ENCODE measurements at places on chromosomes 2 and 18.
A peak's percentile ranks its signal among the peaks of the same experiment; 100 is the strongest.

GRCh38 chr2:68811364-68811763 is 59.8 kb downstream of the BMP10 start:
- DNase-seq, result no peak

- DNase-seq, result no peak
These were observed 97.8 kb downstream of the NCK2 start for GRCh38 chr2:105842555-105842954.

- no peak for DNase-seq
These were observed 107.1 kb upstream of the KCNJ3 start for GRCh38 chr2:154591294-154591820.

DNA sequence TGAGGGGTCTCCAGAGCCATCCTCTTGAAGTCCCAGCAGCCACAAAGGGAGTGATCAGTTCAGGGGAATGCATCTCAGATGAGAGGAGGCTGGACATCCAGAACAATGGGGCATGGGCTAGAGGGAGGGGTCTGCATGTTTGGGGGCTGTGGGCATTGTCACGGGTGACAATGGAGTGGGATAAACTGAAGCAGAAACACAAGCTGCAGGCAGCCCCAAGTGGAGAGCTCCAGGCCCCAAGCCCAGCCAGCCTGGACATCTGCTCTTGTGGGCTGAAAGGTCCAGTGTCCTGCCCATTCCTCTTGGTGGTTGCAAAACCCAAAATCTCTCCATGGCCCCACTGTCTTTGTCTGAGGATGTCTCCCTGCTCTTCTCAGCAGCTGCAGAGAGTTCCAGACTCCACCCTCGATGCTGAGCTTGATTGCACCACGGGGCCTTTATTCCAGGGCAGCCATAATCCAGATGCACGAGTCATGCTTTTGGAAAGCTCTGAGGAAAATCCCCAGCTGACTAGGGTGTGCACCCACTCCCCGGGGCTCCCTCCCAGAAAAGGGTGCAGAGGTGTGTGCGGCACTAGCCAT is 149.4 kb downstream of the TNS1 start:
- DNase-seq, result no peak

DNA sequence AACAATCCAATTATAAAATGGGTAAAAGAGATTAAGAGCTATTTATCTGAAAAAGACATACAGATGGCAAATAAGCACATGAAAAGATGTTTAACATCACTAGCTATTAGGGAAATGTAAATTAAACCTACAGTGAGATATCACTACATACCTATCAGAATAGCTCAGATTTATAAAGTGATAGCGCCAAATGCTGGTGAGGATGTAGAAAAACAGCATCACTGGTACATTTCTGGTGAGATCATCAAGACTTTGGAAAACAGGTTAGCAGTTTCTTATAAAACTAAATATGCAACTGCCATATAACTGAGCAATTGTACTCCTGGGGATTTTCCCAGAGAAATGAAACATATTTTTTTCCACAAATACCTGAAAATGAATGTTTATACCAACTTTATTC is 100.4 kb downstream of the ACOXL start:
- no peak for DNase-seq

DNA sequence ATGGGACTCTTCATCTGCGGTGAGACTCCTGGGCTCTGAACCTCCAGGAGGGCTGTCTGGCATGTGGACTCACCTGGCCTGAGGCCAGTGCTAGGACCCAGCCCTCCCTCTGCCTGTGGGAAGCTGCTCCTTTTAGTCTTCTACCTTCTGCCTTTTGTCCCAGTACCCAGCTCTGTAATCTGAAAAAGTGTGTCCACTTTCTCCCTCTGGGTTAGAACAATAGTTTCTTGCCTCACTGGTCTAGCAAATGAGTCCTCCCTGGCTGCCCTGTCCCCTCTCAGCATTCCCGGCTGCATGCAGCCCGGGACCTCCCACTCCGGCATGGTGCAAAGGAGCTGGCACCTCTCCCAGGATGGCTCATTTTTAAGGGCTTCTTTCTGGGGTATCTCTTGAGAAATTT is 25.9 kb downstream of the GKN2 start:
- DNase-seq, result no peak

GRCh38 chr18:6476190-6476589 is 61.5 kb upstream of the L3MBTL4 start:
- no peak for DNase-seq

GRCh38 chr2:163675388-163675787 is 60.4 kb downstream of the FIGN start:
- DNase-seq, result no peak

GRCh38 chr2:217250013-217250524 is 390.2 kb upstream of the TNP1 start:
- DNase-seq, result no peak

- no peak for DNase-seq
These were observed 42.0 kb upstream of the LTBP1 start for GRCh38 chr2:32904751-32905150.

- DNase-seq, result no peak
These were observed 120.2 kb downstream of the NFATC1 start for GRCh38 chr18:79515944-79516351.

DNA sequence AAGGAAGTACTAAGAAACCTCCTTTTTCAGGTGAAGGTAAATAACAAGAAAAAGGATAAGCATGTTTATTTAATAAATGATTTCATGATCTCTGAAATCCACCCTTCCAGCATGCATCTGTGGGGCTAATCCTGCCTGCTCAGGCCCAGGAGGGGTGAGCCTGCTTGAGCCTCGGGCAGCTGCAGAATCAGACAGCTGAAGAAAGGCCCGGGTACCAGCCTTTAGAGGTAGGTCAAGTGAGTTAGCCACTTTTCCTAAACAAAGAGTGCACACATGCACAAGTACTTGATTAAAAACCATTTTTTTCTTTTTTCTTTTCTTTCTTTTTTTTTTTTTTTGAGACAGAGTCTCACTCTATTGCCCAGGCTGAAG is 25.7 kb upstream of the FZD7 start:
- DNase-seq, result no peak

GRCh38 chr2:159155791-159156190 is 130.7 kb downstream of the WDSUB1 start:
- DNase-seq, result no peak

GRCh38 chr18:32877371-32877770 is 104.5 kb upstream of the KLHL14 start:
- DNase-seq, result no peak

- DNase-seq, result peak; percentile 53
These were observed 197.2 kb downstream of the CYP26B1 start for GRCh38 chr2:71950256-71951082.

- no peak for DNase-seq
These were observed 109.9 kb upstream of the CTDP1 start for GRCh38 chr18:79569720-79570119.

GRCh38 chr18:52670896-52671295 is 330.9 kb downstream of the DCC start:
- DNase-seq, result no peak

DNA sequence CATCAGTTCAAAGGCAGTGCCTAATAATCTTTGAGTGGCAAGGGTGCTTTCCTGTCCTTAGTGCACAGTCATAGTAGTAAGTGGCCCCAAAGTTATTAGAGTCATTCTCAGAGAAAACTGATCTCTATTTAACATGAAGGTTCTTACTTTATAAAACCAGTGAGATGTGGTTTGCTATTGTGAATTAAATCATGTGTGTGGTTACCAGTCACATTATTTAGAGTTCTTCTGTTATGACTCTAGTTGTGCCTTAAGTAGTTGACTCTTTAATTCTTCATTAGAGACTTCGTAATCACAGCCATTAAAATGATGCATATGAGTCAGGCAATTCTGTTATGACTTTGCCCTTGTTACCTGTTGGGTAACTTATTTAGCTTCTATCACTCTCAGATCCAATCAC is 1392.9 kb upstream of the ACVR2A start:
- no peak for DNase-seq

DNA sequence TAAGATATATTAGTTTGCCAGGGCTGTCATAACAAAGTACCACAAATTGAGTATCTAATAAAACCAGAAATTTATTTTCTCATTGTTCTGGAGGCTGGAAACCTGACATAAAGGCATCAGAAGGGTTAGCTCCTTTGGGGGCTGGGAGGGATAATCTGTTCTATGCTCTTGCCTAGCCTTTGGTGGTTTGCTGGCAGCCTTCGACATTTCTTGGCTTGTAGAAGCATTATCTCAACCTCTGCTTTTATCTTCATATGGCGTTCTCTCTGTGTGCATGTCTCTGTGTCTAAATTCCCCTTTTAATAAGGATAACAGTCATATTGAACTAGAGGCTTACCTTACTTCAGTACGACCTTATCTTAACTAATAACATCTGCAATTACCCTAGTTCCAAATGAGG is 22.8 kb upstream of the NT5C1B start:
- DNase-seq, result no peak

GRCh38 chr2:3151153-3151918 is 226.3 kb downstream of the EIPR1 start:
- DNase-seq, result no peak

- no peak for DNase-seq
These were observed 55.6 kb downstream of the ANKRD44 start for GRCh38 chr2:197254776-197255530.

- DNase-seq, result peak; percentile 62
These were observed 42.4 kb downstream of the ITGB1BP1 start for GRCh38 chr2:9380702-9381628.

GRCh38 chr2:121451398-121451797 is 79.3 kb upstream of the RNU4ATAC start:
- no peak for DNase-seq

DNA sequence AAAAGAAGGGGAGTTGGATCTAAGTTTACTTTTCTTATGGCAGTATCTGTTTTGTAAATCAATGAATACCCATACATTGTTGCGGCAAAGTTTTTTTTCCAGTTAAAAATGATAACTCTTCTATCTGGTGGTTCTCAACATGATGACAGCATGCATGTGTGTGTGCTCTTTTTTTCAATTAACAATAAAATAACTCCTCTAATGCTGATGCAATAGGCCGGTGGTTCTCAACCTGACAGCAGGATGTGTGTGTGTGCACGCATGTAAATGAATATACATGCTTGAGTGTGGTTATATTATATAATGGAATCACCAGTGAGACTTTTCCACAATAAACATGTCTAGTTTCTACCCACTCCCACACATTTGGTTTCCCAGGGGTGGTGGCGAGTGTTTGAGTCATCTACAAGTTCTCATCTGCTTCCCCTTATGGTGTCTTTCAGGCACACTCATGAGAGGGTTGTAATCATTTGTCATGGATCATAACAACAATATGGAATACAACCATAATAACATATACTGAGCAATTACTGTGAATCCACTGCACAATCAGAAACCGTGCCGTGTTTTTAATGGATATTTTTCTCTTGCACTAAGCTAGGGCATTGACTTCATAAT is 31.2 kb downstream of the PARD3B start:
- DNase-seq, result no peak

DNA sequence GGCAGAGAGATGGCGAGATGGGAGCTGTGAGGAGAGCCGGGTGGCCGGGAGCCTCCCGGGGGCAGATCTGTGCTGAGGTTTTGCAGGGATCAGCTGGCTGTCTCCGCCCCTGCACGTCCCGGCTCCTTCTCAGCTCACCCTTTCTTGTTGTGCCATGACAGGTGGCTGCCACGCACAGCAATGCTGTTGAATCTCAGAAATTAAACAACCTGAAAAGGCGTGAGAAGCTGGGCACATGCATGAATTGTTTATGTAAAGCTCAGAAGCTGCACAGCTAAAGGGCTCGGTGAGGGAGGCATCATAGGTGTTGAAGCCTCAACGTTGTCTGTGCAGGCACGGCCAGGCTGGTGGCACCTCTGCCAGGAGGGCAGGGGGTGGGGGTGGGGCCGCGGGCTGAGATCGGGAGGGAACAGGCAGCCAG is 858 bp upstream of the RTP5 start:
- no peak for DNase-seq

DNA sequence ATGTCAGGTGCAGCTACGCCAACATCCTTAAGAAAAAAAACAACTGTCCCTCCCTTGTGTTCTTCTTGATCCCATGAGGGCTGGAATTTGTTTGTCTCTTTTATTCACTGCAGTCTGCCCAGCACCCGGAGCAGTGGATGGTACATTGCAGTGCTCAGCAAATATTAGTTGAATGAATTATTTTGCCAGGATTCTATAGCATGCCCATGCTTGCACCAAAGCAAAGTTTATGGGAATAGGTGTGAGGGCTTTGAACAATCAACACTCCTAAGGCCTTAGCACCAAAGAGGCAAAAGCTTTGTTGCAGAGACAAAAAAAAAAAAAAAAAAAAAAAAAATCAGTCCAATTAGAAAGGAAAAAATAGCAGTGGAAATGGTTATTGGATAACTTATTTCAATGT is 28.7 kb upstream of the DCC start:
- no peak for DNase-seq

GRCh38 chr2:16750175-16750924 is 84.7 kb upstream of the CYRIA start:
- DNase-seq, result no peak

GRCh38 chr2:34320056-34320455 is 721.0 kb upstream of the FAM98A start:
- DNase-seq, result no peak

DNA sequence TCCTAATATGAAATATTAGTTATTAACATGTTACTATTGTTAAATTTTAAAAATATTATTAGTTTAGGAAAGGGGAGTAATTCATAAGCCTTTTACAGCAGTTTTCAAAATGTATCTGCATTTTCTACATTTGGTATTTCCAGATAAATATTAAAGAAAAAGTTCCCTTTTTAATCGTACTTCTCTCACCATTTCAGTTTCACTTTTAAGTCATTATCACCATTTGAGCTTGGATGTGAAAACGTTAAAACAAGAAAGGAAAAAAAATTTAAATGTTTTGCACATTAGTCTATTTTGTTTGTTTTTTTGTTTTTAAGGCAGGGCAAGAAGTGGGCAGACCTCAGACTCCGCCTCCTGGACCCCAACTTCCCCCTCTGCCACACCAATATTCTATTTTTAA is 3.3 kb upstream of the SRSF7 start:
- no peak for DNase-seq

Measured in H54 (cell line).